ENCODE measurements at places on chromosomes 16 and 17. TPM values are rescaled to one million over a fixed set of nuclear protein-coding genes. Genes with fewer than 3 reads are reported as not detected.

The ZSCAN10 gene
- total RNA-seq = not detected

The KRTAP9-2 gene
- total RNA-seq = not detected

The TEKT1 gene
- total RNA-seq = 0.16 TPM

The NT5M gene
- 11.8 TPM for total RNA-seq

The TBC1D26 gene
- not detected for total RNA-seq

The ARHGAP44 gene
- 2.4 TPM for total RNA-seq

The RNF112 gene
- total RNA-seq = 1.0 TPM

The GLIS2 gene
- 24.1 TPM for total RNA-seq

The CCDC154 gene
- 0.32 TPM for total RNA-seq

The C16orf74 gene
- total RNA-seq = 11.6 TPM

The CCDC200 gene
- total RNA-seq = 0.14 TPM

The RAB11FIP4 gene
- total RNA-seq = 1.6 TPM

The SPHK1 gene
- 29.5 TPM for total RNA-seq

The C16orf87 gene
- 7.0 TPM for total RNA-seq

The CDH8 gene
- total RNA-seq = 0.74 TPM

The SPOP gene
- total RNA-seq = 43.0 TPM

The GAST gene
- total RNA-seq = 0.50 TPM

The CCL17 gene
- total RNA-seq = not detected

The SLC6A4 gene
- not detected for total RNA-seq

The GRIN2C gene
- total RNA-seq = 0.40 TPM

The TEKT3 gene
- total RNA-seq = 0.18 TPM

The SLC22A31 gene
- total RNA-seq = 1.3 TPM

The FLYWCH2 gene
- total RNA-seq = 44.5 TPM

The TBC1D3I gene
- not detected for total RNA-seq

The CHRNE gene
- total RNA-seq = not detected

The MYO18A gene
- 24.1 TPM for total RNA-seq

The KRTAP4-6 gene
- not detected for total RNA-seq

The ATF7IP2 gene
- 9.9 TPM for total RNA-seq

The KRT35 gene
- total RNA-seq = not detected

The OGFOD1 gene
- total RNA-seq = 69.9 TPM

The PRSS22 gene
- 0.62 TPM for total RNA-seq

The KRT33A gene
- not detected for total RNA-seq

The MFSD11 gene
- total RNA-seq = 21.3 TPM

The CA10 gene
- not detected for total RNA-seq

The OR1E2 gene
- not detected for total RNA-seq

The DNAH2 gene
- 0.06 TPM for total RNA-seq

The NACA2 gene
- total RNA-seq = not detected

The HP gene
- not detected for total RNA-seq

The JPT2 gene
- total RNA-seq = 197 TPM

The PPP1R27 gene
- total RNA-seq = 0.27 TPM

The SLC52A1 gene
- total RNA-seq = 0.62 TPM

The MAPT gene
- 1.8 TPM for total RNA-seq

The EPX gene
- not detected for total RNA-seq

The KRT40 gene
- total RNA-seq = not detected

The SOST gene
- not detected for total RNA-seq

The MYH8 gene
- total RNA-seq = not detected

Measured in A549 treated with dexamethasone at 1 μM for 4 hours (cell line).